Activated CD8-positive, alpha-beta T cell treated with anti-CD3 and anti-CD28 coated beads for 36 hours (primary cell): ENCODE measurements at places on chromosomes 5 and 9. TPM values are rescaled to one million over a fixed set of nuclear protein-coding genes. Genes with fewer than 3 reads are reported as not detected.

DNA sequence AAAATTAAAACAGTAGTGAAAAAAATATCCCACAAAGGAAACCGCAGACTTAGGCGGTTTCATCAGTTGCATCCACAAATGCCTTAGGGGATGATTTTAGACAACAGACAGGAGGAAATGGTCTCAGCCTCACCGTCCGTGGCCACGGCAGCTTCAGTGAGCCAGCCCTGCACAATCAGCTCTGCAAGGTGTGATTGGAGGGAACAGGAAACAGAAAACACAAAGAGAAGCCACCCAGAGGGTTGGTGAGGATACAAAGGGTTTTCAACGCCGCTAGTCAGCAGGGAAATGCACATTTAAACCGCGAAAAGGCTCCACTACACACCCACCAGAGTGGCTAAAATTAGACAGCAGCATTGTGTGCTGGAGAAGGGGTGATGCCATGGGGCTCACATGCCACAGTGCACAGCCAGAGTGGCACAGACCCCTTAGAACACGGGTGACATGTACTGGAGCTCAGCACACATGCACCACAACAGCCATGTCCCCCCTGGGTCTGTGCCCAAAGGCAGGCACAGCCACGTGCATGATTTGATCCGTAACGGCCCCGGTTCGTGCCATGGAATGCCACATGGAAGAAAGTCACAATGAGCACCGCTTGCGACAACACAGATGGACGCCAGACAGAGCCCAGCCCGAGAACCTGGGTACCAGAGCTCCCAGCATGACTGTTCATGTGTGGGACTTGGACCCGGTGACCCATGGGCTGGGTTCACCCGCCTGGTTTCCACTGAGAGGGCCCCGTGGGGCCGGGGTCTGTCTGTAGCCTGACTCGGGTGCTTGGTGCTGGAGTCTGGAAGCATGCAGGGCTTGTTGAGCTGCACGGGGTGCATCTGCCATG is 18.3 kb upstream of the TERT start:
- H3K36me3 ChIP-seq: peaks cover 7% of the 10 kb centered on the region
- H3K27me3 ChIP-seq: no peaks in the 10 kb centered on the region
- H3K4me1 ChIP-seq: peaks cover 71% of the 10 kb centered on the region

Gene CD74
- total RNA-seq: 282 TPM

- no peak overlapping the region for H3K4me3 ChIP-seq
- peaks cover 9% of the 10 kb centered on the region for H3K27me3 ChIP-seq
- no peaks in the 10 kb centered on the region for H3K4me1 ChIP-seq
- DNase-seq: no peak
- H3K36me3 ChIP-seq: no peaks in the 10 kb centered on the region
- H3K27ac ChIP-seq: no peak overlapping the region
These were observed 417.1 kb upstream of the DAP start for GRCh38 chr5:11177999-11178711.

- DNase-seq: no peak
- peaks cover 20% of the 10 kb centered on the region for H3K4me1 ChIP-seq
- H3K27ac ChIP-seq: no peak overlapping the region
- H3K36me3 ChIP-seq: peaks cover 1% of the 10 kb centered on the region
- H3K4me3 ChIP-seq: no peak overlapping the region
These were observed 283.0 kb downstream of the AOPEP start for GRCh38 chr9:95009459-95009858.

DNA sequence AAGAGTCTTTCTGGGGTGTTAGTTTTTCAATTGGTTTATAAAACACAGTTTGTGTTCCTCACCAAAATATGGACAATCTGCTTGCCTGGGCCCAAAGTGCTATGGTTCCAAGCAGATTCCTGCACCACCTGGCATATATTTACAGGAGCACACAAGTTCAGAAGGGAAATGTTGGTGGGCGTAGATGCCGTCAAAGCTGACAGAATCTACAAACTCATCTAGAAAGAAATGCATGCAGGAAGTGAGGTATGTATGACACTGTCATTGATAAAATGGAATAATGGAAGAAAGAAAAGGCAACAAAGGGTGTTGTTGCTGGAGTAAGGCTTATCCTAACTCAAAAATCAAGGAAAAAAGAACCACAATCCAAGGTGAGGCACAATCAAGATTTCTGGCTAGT is 225.8 kb downstream of the MLLT3 start:
- no peak overlapping the region for H3K27ac ChIP-seq
- peaks cover 47% of the 10 kb centered on the region for H3K4me1 ChIP-seq
- H3K4me3 ChIP-seq: no peak overlapping the region
- peak; percentile 41 for DNase-seq

Gene MYOT
- total RNA-seq: not detected

GRCh38 chr5:14086261-14086660 is 56.9 kb upstream of the TRIO start:
- no peaks in the 10 kb centered on the region for H3K36me3 ChIP-seq
- DNase-seq: no peak
- H3K27me3 ChIP-seq: peaks cover 1% of the 10 kb centered on the region
- H3K27ac ChIP-seq: no peak overlapping the region
- no peak overlapping the region for H3K4me3 ChIP-seq
- no peaks in the 10 kb centered on the region for H3K4me1 ChIP-seq

Gene ARL15
- 6.3 TPM for total RNA-seq

DNA sequence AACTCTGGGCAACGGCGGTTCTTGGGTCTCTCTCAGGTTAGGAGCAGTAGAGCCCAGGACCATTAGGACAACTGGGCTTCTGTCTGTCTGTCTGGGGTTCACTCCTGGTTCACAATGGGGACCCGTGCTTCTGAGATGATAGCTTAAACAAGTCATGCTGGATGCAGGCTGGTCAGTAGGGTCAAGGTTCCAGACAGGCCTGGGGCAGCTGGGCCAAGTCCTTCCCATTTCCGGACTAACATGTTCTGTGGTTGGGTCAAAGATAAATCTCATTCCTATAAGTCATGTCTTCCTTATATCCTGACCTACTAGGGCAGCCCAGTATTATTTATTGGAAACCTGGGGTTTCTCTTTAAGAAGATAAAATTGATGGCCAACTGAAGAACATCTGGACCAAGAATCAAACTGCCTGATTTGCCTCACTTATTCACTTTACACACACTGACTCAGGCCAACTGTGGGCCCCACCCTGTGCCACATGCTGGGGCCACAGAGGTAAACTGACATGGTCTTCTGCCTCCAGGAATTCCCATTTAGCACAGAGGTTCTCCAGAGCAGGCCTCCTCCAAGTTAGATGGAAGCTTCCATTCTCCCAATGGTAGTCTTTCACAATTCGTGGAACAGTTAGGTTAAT is 8.3 kb downstream of the HDHD3 start:
- no peaks in the 10 kb centered on the region for H3K4me1 ChIP-seq
- no peaks in the 10 kb centered on the region for H3K27me3 ChIP-seq
- no peaks in the 10 kb centered on the region for H3K36me3 ChIP-seq
- H3K4me3 ChIP-seq: no peak overlapping the region

DNA sequence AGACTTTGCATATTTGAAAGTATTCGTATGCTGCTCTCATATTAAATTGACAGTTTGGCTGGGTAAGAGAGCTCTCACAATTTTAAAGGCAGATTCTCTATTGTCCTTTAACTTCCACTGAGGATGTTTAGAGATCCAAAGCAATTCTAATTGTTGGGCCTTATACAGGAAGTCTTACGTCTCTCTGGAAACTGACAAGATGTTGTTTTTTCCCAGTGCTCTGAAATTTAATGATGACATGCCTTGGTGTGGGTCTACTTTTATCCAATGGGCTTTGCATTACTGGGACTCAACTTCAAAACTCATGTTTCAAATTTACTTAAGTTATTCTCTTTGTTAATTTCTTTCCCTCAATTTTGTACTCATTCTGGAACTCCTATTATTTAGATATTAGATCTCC is 191.5 kb downstream of the SNX18 start:
- H3K4me1 ChIP-seq: no peaks in the 10 kb centered on the region
- H3K36me3 ChIP-seq: no peaks in the 10 kb centered on the region

Gene PCDHB10
- not detected for total RNA-seq

- H3K4me1 ChIP-seq: no peaks in the 10 kb centered on the region
- H3K27me3 ChIP-seq: peaks cover 5% of the 10 kb centered on the region
- no peak for DNase-seq
- no peaks in the 10 kb centered on the region for H3K36me3 ChIP-seq
These were observed 81.8 kb downstream of the SHC3 start for GRCh38 chr9:89096807-89097206.

DNA sequence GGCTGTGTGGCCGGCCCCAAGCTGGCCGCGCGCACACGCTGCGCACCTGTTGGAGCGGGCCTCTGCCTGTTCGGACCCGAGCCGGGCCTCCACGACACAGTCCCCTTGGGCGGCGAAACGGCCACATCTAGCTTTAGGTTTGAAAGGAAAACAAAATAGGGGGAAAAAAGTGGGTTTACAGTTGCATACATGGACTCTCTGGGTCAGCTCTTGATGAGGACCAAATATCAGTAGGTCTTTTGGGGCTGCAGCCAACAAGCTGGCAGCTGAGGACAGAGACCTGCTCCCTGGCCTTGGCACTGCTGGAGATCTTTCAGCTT is 20.7 kb downstream of the IGIP start:
- H3K27me3 ChIP-seq: peaks cover 22% of the 10 kb centered on the region
- H3K27ac ChIP-seq: no peak overlapping the region
- H3K4me3 ChIP-seq: peak overlapping the region; percentile 38
- no peak for DNase-seq
- H3K4me1 ChIP-seq: peaks cover 17% of the 10 kb centered on the region

Gene TMEM215
- total RNA-seq: not detected

- no peak overlapping the region for H3K27ac ChIP-seq
- no peaks in the 10 kb centered on the region for H3K27me3 ChIP-seq
These were observed 332.9 kb downstream of the CWC27 start for GRCh38 chr5:65101632-65102100.

Gene C9orf50
- total RNA-seq: not detected

Gene SLC34A1
- total RNA-seq: 0.43 TPM

DNA sequence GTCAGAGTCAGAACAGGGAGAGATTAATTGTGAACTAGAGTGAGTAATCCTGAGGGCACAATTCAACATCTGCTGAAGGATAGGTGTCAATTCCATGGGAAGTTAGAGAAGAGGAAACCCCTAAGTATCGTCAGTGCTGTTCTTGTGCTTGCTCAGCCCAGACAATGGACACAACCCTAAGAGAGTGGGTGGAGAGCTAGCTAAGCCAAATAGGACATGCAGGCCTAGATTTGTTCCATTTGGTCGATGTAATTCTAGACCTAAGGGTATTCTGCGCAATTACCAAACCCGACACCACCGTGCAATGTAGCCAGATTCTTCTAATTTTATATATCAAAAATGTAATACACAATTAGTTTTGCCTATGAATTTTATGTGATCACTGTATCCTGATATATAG is 431.6 kb downstream of the SH3GL2 start:
- no peaks in the 10 kb centered on the region for H3K36me3 ChIP-seq
- H3K27ac ChIP-seq: no peak overlapping the region
- H3K27me3 ChIP-seq: no peaks in the 10 kb centered on the region
- H3K4me1 ChIP-seq: no peaks in the 10 kb centered on the region

- H3K4me1 ChIP-seq: no peaks in the 10 kb centered on the region
- DNase-seq: no peak
- H3K27ac ChIP-seq: no peak overlapping the region
- H3K36me3 ChIP-seq: no peaks in the 10 kb centered on the region
- H3K27me3 ChIP-seq: no peaks in the 10 kb centered on the region
These were observed 105.5 kb downstream of the MACIR start for GRCh38 chr5:103364074-103364473.

Gene SPATA9
- total RNA-seq: not detected

Gene PIP5K1B
- total RNA-seq: 0.43 TPM
